ENCODE measurements at places on chromosomes 16 and 17.

DNA sequence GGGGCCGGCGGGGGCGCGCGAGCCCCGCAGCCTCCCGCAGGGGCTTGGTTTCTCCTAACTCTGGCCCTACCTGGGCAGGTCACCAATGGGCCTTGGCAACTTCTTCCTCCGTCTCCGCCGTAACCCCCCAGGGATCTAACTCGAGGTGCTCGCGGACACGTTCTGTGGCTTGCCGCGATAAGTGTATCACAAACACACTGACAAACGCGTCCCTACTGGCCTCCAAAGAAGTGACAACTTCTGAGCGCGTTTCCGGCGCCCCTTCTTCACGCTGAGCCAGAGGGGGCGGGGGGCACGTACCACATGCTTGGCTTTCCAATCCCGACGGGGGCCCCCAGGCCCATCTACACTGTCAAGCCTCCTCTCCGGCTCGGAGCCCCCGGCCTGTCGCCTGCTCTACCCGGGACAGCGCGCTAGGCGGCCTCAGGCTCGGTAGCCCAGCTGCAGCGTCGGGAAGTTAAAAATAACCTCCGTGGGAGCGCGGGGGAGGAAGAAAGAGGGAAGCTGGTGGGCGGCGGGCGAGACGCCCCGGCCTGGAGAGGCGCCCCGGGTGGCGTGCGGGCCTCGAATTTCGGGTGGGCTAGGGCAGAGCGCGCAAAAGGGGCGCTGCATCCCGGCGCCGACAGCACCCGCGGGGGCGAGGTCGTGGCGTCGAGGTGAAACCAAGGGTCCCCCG, 725 bp upstream of the SPHK1 start:
- peak; percentile 72 for DNase-seq

GRCh38 chr16:81695321-81696165, 83.5 kb upstream of the PLCG2 start:
- peak; percentile 11 for DNase-seq

GRCh38 chr16:49419006-49419405, 45.4 kb downstream of the C16orf78 start:
- DNase-seq: no peak

DNA sequence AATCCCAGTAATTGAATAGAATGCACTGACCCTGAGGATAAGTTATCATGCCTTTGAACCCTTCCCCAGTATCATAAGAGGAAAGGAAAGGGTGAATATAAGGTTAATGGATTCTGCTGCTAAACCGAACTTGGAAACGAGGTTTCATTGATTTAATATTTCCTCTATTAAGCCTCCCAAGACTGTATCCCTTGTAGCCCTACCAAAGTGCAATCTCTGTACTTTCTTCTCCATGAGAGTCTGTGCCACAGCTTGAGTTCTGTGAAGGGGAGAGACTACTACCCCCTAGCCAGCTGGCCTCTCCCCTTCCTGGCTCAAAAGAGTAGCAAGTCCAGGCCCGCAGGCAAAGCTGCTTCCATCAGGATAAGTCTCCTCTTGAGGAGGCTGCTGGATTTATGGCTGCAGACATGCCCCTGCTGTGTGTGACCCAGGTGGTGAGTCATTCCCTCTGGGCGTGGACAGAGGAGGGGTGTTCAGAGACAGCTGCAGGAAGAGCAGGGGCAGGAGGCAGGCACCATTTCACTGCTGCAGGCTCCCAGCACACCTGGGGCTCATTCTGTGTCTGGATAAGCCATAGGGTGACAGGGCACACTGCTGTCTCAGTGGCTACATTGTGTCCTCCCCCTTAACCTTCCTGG, 58.4 kb downstream of the TOM1L2 start:
- peak; percentile 99 for DNase-seq

DNA sequence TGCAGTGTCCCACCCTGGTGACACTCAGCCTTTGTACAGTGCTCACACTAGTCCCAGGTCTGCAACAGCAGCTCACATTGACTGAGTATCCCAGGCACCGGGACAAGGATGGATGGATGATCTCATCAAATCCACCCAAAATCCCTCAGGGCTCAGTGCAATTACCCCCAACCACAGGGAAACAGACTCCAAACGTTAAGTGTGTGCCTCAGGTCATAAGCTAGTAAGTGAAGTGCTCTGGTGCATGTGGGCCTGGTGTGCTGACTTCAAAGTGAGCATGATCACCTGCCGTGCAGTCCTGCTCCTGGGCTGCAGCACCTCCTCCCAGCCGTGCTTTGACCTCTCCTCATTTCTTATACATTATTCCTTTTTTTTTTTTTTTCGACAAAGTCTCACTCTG, 31.2 kb upstream of the CD300E start:
- no peak for DNase-seq

- DNase-seq: peak; percentile 96
Measured at GRCh38 chr16:27326738-27327585, 13.2 kb downstream of the IL4R start.

- DNase-seq: no peak
Measured at GRCh38 chr16:21218153-21218552, 6.8 kb upstream of the ZP2 start.

DNA sequence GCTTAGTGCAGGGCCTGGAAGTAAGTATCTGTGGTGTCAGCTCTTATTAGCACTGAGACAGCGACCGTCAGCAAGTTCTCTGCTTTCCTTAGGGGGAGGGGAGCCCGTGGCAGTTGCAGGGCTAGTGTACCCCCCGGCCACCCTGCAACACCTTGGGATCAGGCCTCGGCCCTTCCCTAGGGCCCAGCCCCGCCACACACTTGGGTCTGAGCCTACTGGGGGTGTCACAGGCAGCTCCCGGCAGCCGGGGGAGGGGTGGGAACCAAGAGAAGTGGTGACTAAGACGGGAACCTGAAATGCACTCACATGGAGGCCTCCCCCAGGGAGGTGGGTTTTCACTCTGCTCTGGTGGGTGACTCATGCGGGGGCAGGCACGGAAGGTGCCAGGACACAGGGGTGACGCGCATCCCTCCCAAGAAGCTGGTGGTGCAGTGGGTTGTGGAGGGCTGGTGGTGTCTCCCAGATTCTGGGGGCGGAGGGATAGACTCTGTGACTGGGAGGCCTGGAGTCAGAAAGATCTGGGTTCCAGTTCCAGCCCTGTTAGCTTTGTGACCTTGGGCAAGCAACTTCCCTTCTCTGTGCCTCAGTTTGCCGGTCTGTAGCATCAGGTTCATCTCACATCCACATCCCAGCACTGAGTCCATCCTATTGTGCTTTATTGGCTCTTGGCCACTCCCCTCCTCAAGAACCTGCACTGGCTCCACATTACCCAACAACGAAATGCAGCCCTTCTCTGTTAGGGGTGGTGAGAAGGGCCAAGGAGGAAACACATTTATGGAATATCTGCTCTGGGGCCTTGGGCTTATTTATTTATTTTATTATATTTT, 44.5 kb downstream of the LAT start:
- DNase-seq: no peak

DNA sequence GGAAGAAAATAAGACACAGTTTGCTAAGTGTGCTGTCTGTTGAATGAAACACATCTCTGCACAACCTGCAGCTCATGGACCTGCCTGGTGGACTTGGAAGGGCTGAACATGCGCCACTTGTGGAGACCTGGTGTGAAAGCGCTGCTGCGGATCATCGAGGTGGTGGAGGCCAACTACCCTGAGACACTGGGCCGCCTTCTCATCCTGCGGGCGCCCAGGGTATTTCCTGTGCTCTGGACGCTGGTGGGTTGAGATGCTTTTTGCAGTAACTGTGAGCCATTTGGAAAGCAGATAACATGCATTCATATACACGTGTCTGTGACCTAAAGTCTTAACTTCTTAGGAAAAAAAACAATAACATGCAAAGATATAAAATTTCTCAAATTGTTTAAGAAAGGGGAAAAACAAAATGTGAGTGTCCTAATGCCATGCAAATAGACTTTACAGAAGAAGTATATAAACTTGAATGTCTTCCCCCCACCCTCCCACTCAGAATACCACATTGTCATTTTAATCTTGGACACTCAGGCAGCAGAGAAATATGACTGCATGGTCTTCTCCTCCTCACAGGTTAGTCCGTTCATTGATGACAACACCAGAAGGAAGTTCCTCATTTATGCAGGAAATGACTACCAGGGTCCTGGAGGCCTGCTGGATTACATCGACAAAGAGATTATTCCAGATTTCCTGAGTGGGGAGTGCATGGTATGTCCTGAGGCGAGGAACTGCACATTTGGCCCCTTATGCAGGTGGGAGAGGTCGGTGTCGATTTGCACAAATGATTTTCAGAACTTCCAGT, 65.6 kb downstream of the SEC14L1 start:
- DNase-seq: no peak

- peak; percentile 72 for DNase-seq
Measured at GRCh38 chr17:49928837-49929475, 40.0 kb upstream of the DLX4 start.

GRCh38 chr16:65763640-65764305, 602.7 kb upstream of the CDH5 start:
- no peak for DNase-seq

DNA sequence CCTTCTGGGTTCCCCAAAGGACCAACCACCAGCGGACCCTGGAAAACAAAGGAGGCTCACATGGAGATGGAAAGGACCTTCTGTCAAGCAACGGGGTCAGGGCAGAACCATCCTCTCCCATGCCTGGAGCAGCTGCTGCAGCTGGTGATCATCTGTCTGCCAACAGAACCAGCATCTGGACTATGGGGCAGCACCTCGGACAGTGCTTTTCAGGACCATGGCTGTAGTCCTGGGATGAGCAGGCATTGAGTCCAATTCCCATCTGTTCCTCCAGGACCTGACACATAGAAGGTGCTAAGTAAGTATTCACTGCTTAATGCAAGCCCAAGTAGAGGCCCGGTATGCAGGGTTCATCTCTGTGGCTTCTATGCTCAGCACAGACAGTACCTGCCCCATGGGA, 304.7 kb downstream of the XYLT1 start:
- no peak for DNase-seq

DNA sequence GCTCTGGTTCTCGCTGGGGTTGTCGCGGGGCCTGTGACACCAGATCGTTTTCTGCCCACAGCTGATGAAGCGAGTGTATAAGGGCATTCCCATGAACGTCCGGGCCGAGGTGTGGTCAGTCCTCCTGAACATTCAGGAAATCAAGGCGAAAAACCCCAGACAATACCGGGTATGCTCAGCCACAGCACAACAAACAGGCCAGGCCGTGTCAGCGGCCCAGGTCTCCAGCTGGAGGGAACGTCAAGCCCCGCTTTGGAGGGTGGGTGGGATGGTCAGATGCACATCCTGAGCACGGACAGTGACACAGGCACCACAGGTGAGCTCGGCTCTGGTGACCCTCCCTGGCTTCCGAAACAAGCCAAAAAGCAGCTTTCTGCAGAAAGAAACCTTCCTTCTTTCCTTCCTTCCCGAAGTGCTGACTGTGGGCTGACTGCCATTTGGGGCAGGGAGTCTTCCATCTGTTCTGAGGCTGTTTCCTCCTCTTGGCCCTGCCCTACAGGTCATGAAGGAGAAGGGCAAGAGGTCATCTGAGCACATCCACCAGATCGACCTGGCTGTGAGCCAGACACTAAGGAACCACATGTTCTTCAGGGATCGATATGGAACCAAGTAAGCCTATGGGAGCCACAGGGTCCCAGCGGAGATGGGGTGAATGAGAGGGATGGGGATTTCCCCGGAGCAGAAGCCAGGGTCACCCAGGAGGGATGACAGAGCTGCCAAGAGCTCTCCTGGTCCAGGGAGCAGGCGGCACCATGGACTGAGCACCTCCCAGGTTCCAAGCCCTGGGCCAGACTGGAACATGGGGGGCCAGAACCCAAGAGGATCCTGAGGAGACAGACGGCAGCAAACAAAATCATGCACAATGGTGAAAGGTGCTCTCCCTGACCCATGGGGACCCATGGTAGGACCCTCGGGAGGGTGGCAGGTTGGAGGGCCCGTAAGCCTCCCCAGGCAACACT, 79.4 kb downstream of the GOSR1 start:
- no peak for DNase-seq

DNA sequence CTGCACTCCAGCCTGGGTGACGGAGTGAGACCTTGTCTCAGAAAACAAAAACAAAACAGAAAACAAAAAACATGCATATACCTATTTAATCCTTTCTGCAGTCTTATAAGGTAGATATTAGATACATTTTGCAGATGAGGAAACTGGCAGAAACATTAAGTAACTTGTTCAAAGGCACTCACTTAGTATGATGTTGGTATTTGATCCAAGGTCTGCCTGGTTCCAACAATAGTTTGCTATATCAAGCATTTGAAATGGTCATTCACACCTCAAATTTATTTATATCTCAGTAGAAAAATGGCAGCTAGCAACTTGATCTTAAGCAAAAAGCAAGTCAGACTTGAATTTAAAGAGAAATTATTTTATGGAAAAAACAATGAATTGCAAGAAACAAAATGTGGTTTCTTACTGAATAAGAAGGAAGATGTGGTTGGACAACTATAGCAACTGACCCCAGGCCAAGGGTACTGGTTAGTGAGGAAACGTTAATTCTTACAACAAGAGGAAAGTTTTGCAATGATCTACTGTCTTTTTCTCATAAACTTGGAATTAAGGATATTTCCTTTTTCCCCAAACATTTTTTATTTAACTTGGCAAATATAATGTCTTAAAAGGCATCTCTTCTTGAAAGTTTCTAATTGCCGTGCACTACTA, 19.7 kb downstream of the DHRS7B start:
- DNase-seq: no peak

DNA sequence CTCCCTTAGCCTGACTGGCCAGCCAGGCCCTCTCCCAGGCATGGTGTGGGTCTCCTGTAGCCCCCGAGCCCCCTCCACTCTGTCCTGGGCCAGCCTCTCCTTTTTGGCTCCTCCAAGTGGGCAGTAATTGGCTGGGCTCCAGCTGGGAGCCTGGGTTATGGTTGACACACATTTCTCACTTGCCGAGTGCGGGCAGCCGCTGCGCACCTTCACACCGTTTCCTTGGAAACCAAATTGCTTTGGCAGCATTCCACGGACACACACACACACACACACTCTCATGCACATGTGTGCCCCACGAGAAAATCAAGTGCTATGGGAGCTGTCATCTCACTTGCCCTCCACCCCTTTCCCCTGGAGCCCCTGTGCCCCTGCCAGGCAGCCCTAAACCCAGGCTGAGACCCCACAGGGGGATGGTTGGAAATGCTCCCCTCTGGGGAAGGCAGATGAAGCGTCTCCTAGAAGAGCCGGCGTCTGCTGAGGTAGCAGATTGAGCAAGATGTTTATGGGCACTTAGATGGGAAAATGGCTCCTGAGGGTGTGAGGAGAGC, 402.7 kb upstream of the TNRC6C start:
- peak; percentile 97 for DNase-seq

GRCh38 chr16:73069581-73070262, 21.8 kb upstream of the ZFHX3 start:
- DNase-seq: no peak

DNA sequence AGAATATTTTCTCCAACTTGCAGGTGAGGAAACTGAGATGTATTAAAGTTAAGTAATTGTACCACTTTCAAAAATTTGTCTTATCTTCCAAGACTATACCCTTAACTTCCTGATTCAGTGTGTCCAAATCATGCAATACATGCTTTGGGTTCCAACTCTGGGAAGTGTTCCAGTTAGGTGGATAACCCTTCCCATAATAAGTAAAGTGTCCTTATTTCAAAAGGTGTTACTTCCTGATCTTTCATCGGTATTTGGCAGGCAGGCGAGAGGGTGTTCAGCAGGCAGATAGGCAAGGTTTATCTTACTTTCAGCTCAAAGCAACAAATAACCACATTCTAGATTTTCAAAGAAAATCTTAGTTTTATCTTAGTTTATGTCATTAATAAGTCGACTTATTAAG, 46.3 kb upstream of the ARHGAP44 start:
- DNase-seq: no peak
